Activated effector memory CD4-positive, alpha-beta T cell treated with Interleukin-2 at 50 U/mL for 16 hours (primary cell): ENCODE measurements at places on chromosomes 6 and 20.

GRCh38 chr6:64874776-64875175 lies 832.2 kb downstream of the EYS start:
- no peak for DNase-seq

GRCh38 chr20:13102694-13103093 lies 93.9 kb downstream of the SPTLC3 start:
- DNase-seq: no peak

- no peak for DNase-seq
Measured at GRCh38 chr6:37242429-37243052, 15.0 kb upstream of the TBC1D22B start.

GRCh38 chr6:13559968-13560650 lies 14.3 kb upstream of the SIRT5 start:
- DNase-seq: no peak

- no peak for DNase-seq
Measured at GRCh38 chr20:10812759-10813327, 139.0 kb upstream of the JAG1 start.

GRCh38 chr20:64239449-64240242 lies 15.9 kb upstream of the PCMTD2 start:
- no peak for DNase-seq

DNA sequence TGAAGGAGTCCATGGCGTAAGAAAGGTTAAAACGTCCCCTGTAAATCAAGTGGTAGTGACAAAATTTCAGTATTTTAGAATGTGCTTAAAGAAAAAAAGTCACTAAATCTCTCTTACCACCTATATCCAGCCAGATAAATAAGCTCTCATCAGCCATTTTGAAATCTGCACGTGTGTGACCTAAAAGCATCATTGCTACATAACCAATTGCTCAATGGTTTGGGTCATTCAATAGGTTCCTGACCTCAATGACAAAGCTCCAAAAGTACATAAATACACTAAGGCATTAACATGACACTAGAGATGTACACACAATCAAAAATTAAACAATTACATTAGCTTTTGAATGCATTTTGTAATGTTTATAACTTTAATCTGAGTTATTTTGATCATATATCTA lies 272.4 kb downstream of the GMDS start:
- DNase-seq: no peak

GRCh38 chr6:129954749-129955431 lies 63.5 kb upstream of the L3MBTL3 start:
- no peak for DNase-seq

DNA sequence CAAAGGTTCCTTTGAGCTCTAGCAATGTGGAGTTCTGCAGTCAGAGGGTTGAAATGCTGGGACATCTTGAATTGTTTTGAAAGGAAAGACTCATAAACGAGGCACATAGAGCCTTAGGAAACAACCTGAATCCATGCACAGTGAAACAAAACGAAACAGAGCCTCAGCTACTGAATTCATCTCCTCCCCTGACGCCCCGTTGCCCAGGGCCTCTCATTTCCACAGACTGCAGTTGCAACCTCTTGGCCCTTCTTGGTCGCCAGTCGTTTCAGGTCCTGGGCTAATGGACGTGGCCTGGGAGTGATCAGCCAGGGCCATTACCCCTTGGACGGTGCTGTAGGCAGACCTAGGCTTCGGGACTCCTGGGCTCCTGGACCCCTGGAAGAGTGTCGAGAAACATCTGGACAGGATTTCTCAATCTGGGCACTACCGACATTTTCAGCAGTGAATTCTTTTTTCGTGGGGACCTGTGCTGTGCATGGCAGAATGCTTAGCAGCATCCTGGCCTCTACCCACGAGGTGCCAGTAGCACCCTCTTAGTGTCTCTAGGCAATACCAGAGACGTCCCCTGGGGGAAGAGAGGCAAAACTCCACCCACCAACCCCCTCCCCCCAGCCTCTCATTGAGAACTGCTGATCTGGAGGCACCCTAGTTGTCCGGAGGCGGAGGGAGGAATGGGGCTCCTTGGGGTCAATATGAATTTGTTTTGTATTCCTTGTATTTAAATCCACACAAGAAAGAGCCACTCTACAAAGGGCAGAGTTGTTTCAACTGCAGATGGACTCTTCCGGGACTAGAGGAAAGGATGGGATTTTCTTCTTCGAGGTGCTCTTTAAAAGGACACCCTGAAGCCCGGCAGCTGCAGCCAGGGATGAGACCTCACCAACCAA lies 50.2 kb downstream of the TMEM242 start:
- peak; percentile 11 for DNase-seq

- no peak for DNase-seq
Measured at GRCh38 chr6:32244270-32244669, 20.4 kb upstream of the NOTCH4 start.

DNA sequence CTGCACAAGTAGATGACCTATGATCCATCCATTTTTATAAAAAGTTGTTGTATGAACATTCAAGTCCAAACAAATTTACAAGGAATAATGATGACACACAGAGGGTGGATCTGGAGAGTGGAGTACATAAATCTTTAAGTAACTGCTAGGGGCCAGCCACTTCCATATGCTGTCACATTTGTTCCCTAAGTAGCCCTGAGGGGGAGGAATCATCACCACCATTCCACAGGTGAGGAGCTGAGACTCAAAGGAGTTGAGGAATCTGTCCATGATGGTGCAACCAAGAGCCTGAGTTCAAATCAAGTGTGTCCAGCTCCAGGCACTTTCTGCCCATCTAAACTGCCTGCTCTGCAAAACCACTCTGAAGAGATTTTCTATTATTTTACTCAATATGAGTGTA lies 132.1 kb downstream of the AIG1 start:
- DNase-seq: no peak

DNA sequence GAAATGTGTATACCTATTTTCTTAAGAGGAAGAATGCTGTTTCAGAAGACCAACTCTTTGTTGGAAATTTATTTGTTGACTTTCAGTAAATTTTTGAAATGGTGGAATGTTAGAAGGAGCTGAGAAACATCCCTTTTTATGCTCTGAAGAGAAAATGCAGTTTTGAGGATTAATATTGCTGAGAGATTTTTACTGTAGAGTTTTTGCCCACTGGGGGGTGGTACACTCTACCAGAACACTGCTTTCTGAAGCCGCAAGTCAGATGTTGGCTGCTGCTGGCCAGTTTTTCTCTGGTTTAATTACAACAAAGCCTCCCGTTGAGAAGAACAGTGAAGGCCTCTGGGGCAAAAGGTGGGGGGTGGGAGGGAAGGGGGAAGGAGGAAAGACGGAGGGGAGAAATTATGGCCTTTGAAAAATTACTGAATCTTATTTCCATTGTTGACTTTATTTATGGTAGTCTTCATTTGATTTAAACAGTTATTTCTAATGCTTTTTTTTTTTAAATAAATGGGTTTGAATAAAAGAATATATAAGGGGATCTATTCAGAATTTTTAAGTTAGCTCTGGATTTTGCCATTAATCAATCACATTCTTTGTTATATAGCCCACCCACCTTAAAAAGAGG lies 3.0 kb downstream of the FLRT3 start:
- DNase-seq: no peak

DNA sequence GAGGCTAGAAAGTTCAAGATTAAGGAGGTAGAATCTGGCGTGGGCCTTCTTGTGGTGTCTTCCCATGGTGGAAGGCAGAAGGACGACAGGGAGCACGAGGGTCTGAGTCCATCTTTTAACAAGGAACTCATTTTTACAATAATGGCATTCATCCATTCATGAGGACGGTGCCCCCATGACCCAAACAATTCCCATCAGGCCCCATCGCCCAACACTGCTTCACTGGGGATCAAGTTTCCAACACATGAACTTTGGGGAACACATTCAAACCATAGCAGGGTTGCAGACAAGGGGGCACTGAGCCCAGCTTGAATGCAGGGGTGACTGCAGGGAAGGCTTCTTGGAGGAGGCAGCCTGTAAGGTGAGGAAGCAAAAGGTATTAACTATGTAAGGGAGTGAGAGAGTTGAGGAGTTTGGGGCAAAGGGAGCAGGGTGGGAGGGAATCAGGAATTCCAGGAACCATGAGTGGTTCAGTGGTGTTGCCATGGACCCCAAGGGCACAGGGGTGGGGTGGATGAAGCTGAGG lies 5.5 kb downstream of the RAB44 start:
- DNase-seq: no peak

- no peak for DNase-seq
Measured at GRCh38 chr20:37327748-37328147, 18.2 kb upstream of the SRC start.

- DNase-seq: peak; percentile 80
Measured at GRCh38 chr20:64255361-64256281, at the start of gene PCMTD2. TSS of gene PCMTD2 (plus strand) at chr20:64255748. CDS start at chr20:64259966, 4,218 bp downstream.
